Kidney tubule cell (primary cell): ENCODE measurements at places on chromosomes 16 and 17.
A peak's percentile ranks its signal among the peaks of the same experiment; 100 is the strongest.

DNA sequence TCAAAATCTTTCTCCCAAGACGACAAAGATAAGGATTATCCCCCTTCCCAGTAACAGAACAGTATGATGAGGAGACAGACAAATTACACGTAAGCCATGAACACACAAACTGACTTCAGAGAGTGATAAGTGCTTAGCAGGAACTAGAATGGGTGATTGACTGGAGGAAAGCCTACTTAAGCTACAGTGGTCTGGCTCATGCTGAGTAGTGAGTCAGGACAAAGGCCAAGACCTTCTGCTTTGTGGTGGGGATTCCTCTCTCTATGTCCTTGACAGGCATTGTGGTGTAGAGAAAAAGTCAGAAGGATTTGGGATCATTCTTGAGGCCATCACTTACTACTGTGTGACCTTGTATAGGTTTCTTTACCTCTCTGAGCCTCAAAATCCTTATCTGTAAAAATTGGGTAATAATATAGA is 381.9 kb upstream of the CCL2 start:
- peak; percentile 68 for DNase-seq

- no peak for DNase-seq
Measured at GRCh38 chr17:79950306-79950705, 85.4 kb downstream of the TBC1D16 start.

DNA sequence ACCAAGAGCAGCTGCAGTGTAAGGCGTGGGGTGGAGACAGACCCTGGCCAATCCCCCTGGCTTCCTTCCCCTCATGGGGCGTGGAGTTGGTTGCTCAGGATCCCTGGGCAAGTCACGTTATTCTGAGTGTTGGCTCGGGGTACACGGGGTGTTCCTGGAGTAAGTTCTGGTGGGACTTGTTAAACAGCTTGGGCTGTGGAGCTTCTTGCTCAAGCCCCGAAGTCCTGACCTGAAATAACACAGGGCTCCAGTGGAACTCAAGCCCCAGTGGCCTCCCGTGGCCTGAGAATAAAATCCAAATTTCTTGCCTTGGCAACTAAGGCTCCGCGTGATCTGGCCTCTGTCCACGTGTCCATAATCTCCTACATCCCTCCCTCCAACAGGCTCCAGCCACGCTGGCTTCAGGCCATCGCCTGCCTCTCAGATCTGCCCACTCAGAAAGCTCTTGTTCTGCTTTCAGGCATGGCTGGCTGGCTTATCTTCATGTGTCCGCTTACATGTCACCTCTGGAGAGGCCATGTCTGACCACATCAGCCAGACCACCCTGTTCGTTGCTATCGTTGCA is 49.3 kb upstream of the BCO1 start:
- DNase-seq, result no peak

- DNase-seq, result peak; percentile 97
Measured at GRCh38 chr17:75876938-75877751, 1.2 kb downstream of the TRIM47 start.

GRCh38 chr17:73156166-73156840 is 8.5 kb upstream of the SSTR2 start:
- peak; percentile 81 for DNase-seq

DNA sequence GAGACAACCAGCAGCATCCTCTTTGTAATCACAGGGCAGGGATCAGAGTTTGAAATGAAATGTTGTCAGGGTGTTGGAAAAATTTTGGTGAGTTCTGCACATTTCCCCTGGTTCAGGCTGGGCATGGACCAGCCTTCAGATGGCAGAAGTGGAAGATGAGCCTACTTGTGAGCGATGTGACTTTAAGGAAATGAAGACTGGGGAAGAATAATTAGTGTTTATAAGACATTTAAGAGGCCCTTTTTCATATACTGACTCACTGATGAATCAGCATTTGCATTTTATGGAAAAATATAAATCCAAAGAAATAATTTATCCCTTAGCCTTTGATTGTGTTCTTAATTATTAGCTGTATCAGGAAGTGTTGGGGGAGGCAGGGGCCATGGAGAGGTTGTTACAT is 20.9 kb downstream of the GPR179 start:
- DNase-seq, result no peak

DNA sequence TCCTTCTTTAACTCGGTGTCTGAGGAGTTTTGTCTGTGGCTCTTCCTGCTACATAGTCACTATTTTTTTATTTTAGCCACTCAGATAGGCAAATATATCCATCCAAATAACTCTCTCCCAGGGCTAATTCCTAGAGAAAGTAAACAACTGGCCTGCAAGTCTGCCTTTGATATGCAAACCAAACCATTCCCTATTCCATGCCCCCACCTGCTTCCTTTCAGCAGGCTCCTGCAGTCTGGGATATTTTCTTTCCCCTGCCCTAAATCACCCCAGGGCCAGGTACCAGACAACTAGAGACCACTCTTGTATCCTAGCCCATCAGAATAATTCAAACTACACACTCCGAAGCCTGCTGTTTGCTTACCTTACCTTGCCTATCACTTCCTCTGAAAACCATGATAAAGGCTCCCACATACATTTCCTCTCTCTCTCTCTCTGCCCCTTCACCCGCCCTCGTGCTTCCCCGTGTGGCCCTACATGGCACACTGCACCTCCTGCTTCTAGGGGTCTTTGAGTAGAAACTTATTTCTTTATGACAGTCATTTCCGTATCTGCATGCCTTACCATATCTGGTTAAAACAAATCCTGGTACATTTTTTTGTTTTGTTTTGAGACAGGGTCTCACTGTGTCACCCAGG is 8.3 kb downstream of the CD300H start:
- no peak for DNase-seq

DNA sequence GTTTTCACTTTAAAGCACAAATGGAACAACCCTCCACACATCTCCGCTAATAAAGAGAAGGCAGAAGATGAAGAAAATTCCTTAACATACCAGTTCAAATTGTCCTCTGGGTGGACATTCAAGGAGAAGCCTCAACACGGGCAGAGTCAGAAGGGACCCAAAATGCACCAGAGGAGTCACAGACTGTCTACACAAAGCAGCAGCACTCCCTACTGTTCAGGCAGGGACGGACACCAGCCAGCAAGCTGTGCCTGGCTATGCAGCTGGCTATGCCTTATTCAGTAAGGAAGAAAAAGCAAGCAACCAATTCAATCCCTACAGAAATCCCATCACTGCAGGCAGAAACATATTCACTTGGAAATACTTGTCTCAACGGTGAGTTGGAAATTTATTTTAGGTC is 8.1 kb downstream of the DNAJC7 start:
- no peak for DNase-seq

DNA sequence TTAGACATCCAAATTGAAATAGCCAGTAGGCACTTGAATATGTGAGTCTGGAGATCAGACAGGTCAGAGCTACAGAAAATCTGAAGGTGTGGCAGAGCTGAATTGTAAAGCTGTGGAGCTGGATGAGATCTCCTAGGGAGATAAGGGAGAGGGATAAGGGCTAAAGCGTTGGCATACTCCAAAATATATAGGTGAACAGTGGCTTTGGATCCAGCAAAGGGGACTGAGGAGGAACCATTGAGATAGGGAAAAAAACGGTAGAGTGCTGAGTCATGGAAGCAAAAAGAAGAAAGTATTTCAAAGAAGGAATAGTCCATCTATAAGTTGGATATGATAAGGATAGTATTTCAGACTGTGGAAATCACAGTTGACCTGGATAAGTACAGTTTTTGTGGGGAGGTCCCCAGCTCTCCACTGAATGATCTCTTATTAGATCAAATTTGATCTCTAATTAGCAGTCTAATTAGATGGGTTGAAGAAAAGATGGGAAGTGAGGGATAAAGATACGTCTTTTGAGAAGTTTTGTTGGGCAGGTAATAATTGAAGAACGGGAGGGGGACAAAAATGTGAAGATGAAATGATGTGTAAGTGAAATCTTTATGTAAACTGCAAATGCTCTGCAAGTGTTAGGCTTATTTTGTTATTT is 587 bp upstream of the DBF4B start:
- no peak for DNase-seq

- DNase-seq, result no peak
Measured at GRCh38 chr17:57456622-57457021, 200.3 kb downstream of the MSI2 start.

GRCh38 chr16:66988197-66988788 is at the start of gene CES4A:
Gene CES4A (plus strand): TSS chr16:66988589. CDS start chr16:66988773, 184 bp downstream.
- peak; percentile 95 for DNase-seq

DNA sequence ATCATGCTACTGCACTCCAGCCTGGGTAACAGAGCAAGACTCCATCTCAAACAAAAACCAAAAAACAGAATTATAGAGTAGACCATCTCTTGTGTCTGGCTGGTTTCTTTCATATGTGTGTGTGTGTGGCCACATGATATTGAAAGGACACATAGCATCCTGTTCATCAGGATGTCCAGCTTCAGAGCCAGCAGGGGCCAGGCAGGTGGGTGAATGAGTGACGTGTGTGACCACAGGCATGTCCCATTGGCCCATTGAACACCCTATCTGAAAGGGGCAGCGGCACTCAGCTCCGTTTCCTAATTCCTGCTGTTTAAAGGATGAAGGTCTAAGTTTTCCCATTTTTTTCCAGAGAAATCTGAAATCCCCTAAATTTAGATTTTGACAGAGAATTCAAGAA is 174.2 kb downstream of the PRKCB start:
- no peak for DNase-seq

DNA sequence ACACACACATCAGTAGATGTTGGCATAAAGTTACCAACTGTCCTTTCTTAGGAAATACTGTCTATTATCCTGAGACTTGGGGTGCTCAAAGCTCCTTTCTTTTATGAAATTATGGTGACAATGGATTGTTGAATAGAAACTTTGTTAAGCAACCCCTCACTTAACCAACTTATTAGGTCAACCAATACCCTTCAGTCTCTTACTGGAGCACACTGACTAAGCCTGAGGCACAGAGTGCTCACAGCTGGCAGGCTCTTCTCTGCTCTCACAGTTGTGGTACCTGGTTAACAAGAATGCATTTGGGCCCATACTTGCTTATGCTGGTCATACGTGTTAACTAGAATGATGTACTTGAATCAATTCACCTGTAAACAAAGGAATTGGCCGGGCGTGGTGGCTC is 24.8 kb downstream of the CD300LF start:
- DNase-seq, result no peak

DNA sequence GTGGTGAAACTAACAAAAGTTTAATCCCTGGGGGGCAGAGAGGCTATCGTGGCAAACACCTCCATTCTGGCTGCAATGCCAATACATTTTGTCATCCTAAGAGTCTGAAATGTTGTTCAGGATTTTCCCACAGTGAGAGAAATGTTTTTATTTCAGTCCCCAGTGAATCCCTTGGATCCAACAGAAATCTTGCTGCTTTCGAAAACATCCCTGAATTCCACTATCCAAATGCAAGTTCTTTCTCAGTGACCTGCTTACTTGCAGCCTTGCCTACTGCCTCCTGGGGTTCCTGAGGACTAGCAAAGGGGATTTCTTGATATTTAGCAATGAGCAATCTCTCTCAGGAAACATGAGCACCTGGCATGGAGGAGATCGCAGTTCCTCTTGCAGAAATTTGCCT is 202.1 kb upstream of the IRX3 start:
- DNase-seq, result no peak

- no peak for DNase-seq
Measured at GRCh38 chr17:45300060-45300751, 16.6 kb downstream of the MAP3K14 start.

DNA sequence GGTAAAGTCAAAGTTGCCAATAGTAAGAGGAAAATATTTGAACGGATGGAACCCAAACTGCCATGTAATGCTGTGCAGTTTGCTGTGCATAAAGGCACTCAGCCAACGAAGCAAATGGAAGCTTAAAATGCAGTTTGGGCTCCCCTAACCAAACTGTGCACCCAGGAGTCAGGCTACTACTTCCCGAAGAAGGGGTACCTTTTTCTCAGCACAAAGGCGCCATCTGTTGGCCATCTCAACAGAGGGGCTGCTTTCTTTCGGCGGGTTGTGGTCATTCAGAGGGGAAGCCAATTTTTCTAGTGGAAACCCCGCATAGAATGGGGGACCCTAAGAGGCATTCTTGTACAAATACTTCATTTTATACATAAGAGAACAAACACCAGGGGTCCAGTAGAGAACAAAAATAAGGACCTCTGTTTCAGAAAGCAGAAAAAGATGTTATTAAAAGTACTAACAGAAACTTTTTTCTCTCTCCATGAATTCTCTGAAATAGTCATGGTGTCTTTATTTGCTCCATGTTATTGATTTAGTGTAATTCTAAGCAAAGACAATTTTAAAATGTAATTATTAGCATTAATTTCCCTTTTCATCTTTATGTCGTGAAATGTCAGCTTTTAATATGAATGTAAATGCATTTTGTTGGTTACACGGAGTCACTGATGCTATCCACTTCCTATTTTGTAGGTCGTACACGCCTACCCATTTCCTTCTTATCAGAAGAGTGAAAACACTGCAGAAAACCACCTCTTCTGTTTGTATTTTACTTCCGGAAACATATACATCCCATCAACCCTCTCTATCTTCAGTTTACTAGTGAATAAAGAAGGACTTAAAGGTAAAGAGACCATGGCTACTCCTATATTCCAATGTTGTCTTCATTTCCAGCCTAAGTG is 453.3 kb downstream of the KCNJ2 start:
- peak; percentile 44 for DNase-seq

DNA sequence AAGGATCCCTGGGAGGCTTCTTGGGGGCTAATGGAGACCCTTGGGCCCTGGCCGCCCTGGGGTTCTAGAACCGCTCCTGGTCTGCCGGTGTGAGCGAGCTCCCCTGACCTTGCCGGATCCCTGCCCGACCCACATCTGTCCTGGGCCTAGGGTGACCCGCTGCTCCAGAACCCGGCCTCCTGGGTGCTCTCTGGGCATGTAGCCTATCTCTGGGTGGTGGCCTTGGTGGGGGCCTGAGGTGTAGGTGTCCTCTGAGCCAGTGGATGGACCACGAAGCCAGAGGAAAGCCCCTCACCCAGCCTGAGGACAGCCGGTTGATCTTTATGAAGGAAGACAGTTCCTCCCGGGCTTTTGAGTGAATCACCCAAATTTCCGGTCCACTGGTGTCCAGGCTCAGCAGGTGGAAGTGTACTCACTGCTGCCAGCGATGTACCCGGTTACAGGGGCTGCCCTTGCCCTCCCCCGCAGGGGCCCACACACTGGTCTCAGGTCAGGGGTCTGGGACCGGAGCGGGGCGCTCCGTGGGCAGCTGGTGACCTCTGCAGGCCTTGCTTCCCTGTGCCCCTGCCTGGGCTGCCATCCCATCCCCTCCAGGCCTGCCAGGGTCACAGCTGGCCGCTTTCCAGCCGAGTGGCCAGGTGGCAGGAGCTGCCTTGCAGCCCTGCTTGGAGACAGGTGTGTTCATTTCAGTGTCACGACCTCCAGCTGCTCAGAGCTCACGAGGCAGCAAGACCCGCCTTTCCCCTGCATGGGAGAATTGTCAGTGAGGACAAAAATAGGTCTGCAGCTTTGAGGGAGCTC is 10.5 kb upstream of the GSE1 start:
- DNase-seq, result peak; percentile 23

DNA sequence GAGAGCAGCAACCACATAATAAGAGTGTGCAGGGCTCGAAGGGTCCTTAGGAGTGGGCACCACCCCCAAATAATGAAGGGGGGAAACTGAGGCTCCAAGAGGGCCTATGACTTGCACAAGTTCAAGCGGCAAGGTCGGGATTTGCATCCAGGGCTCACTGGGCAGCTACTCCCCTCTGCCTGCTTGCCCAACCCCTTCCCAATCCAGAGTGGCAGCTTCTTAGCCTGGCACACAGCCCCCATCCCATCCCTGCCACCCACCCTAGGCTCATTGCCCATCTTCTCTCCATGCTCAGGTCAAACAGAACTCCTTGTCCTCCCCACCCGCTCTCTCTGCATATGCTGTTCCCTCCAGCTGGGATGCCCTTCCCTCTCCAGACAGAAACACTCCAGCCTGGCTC is 2.4 kb downstream of the SPPL2C start:
- DNase-seq, result no peak

GRCh38 chr17:75758131-75758905 is 6.7 kb downstream of the GALK1 start:
- no peak for DNase-seq

GRCh38 chr17:65677932-65678331 is 116.5 kb upstream of the AXIN2 start:
- peak; percentile 55 for DNase-seq
